ENCODE measurements at places on chromosomes 7 and 10.
A peak's percentile ranks its signal among the peaks of the same experiment; 100 is the strongest.

GRCh38 chr10:75422913-75423312 lies 8.5 kb upstream of the LRMDA start:
- DNase-seq = no peak

GRCh38 chr7:100348805-100349204 lies 9.1 kb upstream of the PILRB start:
- DNase-seq = no peak

- DNase-seq = no peak
Measured at GRCh38 chr10:29057822-29058331, 231.0 kb upstream of the LYZL1 start.

- DNase-seq = no peak
Measured at GRCh38 chr10:113093188-113094113, 143.4 kb downstream of the TCF7L2 start.

GRCh38 chr10:17729630-17730029 lies 22.4 kb upstream of the TMEM236 start:
- no peak for DNase-seq

DNA sequence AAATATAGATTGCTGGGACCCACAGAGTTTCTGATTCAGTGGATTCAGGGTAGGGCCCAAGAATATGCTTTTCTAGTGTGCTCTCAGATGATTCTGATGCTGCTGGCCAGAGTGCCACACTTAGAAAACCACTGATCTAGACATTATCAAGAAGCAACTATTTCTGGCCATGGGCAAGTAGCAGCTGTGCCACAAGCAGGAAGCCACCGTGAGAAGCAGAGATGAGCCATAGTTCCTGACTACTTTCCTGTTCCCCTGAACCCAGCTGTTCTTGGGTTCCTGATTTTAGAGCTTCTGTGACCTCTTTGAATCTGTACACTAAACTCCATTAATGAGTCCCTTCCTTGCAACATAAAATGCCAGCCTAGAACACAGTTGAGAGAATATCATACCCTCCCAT lies 38.1 kb upstream of the PIK3AP1 start:
- no peak for DNase-seq

GRCh38 chr10:117429643-117430265 lies 54.5 kb upstream of the PDZD8 start:
- DNase-seq = no peak

GRCh38 chr7:47954231-47954911 lies 6.1 kb upstream of the PKD1L1 start:
- no peak for DNase-seq

- DNase-seq = peak; percentile 73
Measured at GRCh38 chr7:130875265-130875741, 141.3 kb upstream of the KLF14 start.

- DNase-seq = peak; percentile 42
Measured at GRCh38 chr10:88728107-88728763, 22.2 kb downstream of the LIPK start.

GRCh38 chr7:21256310-21256877 lies 171.5 kb upstream of the SP4 start:
- DNase-seq = peak; percentile 38

- peak; percentile 22 for DNase-seq
Measured at GRCh38 chr10:100184840-100185239, 989 bp downstream of the ERLIN1 start.

DNA sequence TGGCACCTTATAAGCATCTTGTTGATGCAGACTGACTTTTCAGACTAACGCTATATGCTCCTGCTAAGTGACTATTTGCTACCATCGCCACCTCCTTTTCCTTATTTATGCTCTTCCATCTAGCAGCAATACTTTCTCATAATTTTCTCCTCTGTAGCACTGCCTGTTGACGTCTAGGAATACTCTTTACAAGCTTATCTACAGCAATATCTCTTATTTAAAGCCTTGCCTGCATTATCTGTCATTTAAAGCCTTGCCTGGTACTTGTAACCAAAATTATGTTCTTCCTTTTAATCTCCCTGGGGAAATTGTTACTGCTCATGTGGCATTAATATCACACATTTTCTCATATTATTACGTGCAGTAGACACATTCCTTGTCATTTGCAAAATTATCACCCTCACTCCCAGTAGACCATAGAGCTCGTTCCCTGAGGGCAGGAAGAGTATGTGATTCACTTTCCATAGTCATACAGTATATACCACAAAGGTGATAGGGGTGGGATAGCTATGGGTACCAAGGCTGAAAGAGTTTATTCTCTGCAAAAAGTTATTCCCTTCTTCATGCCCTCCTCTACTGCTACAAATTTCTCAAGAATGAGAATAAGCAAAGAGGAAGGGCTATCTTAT lies 359.7 kb upstream of the PCDH15 start:
- no peak for DNase-seq

DNA sequence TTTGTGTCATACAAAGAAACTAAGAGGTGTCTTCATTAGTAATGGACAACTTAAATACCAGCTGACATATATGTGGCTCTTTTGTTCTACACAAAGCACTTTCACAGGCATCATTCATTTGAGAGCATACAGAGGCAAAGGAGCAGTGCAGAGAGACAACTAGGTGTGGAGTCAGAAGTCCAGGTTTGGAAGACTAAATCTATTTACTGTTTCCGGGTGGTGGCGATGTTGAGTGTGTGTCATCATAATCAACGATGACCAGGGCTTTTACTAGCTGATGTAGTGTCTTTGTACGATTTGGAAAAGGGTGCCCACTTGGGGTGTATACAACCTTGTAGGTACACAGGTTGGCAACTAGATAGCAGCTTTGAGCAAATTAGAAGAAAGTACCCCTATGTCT lies 195.5 kb upstream of the CCDC6 start:
- DNase-seq = peak; percentile 39

GRCh38 chr7:90988516-90988915 lies 275.7 kb upstream of the FZD1 start:
- DNase-seq = no peak

DNA sequence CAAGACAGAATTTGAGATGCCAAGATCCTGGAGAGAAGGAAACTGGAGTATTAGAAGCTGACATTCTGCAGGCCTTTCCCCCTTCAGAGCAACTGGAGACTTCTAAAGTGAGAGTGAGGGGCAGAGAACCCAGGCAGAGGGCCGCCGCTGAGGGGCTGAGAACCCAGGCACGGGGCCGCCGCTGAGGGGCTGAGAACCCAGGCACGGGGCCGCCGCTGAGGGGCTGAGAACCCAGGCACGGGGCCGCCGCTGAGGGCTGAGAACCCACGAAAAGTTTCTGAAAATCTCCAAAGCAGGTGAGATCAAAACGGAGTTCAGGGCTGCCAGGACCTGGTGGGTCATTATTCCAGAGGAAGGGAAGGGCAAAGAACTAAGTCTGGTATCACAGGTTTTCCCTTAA lies 126.2 kb downstream of the DLG5 start:
- no peak for DNase-seq

DNA sequence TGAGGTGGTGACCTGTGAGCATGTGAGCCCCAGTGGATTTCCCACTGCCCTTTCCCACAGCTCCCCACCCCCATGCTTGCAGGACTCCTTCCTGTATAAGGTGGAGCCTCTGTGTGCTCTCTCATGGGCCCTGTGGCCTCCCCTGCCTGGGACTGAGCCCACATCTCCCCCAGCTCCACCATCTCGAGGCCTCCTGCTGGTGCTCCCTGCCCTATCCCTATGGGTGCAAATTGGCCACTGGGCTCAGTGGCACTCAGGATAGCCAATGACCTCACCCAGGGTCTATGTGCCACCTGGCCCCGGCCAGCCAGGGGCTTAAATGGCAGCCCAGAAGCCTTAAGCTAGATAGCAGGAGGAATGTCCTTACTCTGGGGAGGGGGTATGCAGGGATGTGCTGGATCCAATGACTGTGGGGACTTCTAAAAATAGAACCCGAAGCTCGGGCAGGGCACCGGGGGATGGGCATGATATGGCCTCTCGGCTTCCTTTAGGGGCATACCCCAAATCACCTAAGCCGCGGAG lies 2.0 kb downstream of the LDB3 start:
- DNase-seq = no peak

GRCh38 chr10:13335881-13336280 lies 12.2 kb downstream of the SEPHS1 start:
- DNase-seq = peak; percentile 94

DNA sequence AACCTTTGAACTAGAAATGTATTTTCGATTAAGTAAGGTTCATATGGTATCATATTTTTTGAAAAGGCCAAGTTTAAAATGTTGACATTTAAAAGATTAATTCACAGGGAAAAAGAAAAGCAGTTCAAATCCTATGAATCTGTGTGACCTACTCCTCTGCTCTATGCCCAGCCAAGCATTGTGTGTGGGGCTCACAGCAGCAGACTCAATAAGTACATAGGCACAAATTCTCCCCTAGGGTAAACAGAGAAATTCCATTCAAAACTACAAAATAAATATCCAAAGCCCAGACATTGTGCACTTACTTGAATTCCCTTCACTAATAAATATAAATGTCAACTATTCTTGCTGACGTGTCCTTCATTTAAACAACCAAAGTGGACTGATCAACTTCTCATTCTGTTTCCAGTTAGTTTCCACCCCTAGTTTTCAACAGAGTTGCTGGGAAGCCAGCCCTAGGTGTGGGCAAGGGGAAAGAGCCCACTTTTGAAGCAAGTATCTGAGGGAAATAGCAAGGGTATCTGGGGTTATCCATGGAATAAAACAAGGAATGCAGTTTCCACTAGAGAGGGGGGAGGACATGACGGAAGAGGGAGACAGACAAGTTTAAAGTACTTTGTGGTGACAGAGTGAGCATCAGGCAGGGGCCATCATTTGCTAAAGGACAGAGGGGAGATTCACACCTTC lies 533.3 kb downstream of the SORCS1 start:
- no peak for DNase-seq

- DNase-seq = no peak
Measured at GRCh38 chr7:111499027-111499426, 63.3 kb downstream of the IMMP2L start.

- DNase-seq = no peak
Measured at GRCh38 chr7:150428671-150429451, 21.6 kb upstream of the GIMAP8 start.

GRCh38 chr7:18798088-18798906 lies 302.7 kb downstream of the HDAC9 start:
- no peak for DNase-seq

DNA sequence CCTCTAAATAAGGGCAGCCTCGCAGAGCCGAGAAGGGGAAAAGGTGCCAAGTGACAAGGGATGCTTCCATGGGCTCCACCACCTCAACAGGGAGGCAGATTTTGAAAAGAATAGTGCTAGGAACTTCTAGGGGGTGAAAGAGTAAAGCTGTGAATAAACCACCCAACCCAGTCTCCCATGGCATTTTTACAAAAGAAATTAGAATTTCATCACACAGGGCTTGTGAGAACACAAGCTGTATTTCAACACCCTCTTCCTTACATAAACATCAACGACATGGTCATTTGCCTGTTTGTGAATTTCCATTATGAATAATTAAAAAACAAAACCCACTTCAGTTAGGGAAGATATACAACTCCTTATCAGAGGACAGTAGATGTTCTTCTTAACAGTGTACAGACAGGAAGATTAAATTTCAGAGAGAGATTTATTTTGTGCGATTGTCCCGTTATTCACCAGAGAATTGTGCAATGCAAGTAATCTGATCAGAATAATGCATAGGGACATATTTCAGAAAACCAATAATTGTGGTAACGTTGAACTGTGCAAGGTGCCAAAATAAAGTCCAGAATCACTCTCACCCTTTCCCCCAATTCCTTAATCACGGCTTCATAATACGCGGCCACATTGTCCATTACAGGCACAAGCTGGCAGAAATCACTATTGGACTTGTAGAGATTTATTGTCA lies 207.8 kb upstream of the MGMT start:
- DNase-seq = no peak

DNA sequence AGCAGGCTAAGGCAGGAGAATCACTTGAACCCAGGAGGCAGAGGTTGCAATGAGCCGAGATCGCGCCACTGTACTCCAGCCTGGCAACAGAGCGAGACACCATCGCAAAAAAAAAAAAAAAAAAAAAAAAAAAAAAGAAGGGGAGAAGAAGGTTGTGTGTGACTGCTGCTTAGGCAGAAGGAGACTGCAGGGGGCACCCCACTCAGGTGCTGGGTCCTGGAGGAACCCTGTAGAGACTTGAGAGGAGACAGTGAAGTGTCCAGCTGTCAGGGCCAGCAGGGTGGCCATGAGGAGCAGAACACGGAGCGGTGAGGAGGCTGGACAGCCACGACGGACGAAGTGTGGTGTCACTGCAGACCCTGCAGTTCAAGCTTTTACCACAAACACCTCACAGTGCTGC lies 99.0 kb upstream of the NMT2 start:
- DNase-seq = no peak

GRCh38 chr7:34060196-34060947 lies 155.0 kb downstream of the BMPER start:
- DNase-seq = no peak

- DNase-seq = no peak
Measured at GRCh38 chr10:16942381-16943078, 125.3 kb upstream of the RSU1 start.

DNA sequence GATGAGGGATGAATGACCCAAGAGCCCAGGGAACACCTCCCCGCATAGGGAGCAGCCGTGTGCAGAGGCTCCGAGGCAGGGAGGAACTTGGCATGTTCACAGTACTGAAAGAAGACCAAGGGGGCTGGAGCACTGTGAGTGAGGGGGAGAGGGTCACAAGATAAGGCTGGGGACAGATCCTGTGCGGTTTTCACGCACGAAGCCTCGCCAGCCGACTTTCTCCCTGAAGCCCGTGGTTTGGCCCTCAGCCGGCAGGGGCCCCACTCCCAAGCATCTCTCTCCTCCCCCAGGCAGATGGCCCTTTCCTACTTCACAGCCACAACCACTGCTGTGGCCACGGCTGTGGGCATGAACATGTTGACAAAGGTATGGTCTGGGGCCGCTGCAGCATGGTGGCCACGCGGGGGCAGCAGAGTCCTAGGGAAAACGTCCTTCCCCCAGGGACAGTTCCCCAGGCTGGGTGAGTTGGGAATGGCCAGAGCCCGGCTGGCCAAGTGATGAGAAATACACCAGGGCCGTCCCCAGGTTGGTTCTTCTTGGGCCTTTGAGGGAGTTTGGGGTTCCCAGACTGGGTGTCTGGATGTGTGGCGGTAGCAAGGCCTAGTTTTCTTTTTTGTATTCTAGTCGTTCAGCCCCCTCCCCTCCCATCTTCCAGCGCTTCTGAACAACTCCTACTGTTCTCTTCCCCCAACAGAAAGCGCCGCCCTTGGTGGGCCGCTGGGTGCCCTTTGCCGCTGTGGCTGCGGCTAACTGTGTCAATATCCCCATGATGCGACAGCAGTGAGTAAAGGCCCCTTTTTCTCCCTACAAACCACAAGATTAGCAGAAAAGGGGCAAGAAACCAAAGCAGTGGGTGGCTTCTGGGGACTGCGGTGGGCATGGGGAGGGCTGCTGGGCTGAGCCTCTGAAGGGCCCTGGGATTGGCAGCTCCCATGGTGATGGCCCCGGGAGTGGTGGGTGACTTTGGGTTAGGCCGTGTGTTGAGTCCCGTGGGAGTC lies 14.4 kb upstream of the WBP1L start:
- peak; percentile 82 for DNase-seq

- DNase-seq = no peak
Measured at GRCh38 chr10:125565046-125565445, 117.9 kb downstream of the TEX36 start.

DNA sequence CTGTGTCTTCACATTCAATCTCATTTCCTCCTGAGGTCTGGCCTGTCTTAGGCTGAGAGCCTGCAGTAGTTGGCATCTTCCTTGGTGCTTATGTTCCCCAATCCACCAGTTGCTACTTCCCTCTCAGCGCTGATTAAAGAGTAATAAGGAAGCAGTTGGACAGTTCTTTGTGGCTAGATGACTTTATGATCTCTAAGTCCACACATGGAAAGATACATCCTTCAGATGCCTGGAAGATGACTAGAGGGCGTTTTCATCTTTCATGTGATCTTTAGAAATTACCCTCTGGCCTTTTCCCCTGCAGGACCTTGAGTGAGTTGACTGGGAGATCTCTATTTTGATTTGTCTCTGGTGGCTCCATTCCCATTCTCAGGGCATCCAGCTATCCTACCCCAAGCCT lies 204.5 kb downstream of the GRM3 start:
- DNase-seq = no peak

Data from cerebellar cortex (tissue), 1 donor.